ENCODE measurements at places on chromosomes 12 and 14.

DNA sequence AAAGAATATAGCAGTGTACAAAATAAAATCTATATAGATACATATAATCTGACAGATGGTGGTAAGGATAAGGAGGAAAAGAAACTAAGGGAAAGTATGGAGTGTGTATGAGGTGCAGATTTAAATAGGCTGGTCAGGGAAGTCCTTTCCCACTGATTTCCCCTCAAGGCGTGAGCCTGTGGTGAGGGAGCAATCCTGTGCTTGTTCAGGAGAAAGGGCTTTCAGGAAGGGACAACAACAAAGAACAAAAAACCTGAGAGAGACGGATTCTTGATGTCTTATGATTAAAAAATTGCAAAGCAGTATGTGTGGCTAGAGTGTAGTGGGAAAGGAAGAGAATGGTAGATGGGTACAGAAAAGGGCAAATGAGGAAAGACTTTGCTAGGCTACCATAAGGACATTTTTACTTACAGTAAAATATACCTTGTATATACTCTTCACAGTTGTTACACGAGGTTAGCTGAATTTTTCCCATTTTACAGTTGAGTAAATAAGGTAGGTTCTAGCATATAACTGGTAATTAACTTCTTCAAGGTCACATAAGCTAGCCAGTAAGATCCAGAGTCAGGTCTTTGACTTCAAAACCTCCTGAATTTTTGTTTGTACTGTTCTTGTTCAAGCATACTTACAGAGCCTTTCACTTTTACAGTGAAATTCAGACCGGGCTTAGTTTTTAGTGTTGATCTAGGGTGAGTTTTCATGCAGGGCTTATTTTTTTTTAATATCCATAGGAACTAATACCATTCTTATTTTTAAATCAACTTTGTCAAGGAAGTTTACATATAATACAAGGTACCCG lies 15.6 kb downstream of the CNOT2 start:
- no peak for DNase-seq

DNA sequence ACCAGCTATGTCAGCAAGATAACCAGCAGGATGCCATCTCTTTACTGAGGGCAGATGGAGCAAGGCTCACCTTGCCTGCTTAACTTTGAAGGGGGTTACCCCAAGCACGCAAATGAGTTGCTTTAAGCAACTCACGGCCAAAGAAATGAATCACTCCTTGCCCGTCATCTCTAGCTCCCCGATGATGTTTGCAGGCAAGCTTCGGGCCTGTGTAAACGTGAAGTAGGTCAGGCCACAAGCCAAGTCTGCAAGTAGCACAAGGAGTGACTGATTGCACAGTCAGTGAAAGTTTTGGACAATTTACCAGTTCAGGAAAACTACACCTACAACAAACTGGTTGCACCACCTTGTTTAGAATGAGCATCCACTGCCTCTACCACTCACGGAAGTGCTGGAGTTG lies 699.7 kb upstream of the TBX3 start:
- DNase-seq = no peak

- no peak for DNase-seq
These were observed 542.2 kb upstream of the USP15 start for GRCh38 chr12:61717986-61718385.

DNA sequence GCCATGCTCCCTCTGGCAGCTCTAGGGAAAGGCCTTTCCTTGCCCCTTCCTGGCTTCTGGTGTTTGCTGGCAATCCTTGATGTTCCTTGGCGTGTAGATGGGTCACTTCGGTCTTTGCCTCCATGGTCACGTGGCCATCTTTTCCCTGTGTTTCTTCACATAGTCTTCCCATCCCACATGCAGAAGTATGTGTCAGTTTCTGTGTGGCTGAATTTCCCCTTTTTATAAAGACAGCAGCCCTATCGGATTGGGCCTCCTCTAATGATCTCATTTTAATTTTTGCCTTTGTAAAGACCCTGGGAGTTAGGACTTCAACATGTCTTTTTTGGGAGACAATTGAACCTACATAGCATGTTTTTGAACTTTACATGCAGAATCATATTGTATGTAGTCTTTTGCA lies 107.2 kb upstream of the FGD4 start:
- DNase-seq = no peak

DNA sequence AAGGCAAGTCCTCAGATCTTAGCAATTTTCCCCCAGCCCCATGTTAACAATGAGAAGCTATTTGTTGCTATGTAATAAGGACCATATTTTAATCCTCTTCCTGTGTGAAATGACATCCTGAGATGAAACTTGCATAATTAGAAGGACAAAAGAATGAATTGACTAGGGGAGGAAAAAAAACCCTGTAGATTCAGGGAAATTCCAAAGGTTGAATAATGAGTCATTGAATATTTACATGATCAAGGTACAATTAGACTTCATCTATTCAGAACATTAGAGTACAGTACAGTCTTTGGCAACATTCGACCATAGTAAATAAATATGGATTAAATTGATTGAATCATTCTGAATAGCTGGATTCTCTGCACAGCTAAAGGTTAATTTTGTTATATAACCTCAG lies 9.4 kb downstream of the MYBPC1 start:
- no peak for DNase-seq

DNA sequence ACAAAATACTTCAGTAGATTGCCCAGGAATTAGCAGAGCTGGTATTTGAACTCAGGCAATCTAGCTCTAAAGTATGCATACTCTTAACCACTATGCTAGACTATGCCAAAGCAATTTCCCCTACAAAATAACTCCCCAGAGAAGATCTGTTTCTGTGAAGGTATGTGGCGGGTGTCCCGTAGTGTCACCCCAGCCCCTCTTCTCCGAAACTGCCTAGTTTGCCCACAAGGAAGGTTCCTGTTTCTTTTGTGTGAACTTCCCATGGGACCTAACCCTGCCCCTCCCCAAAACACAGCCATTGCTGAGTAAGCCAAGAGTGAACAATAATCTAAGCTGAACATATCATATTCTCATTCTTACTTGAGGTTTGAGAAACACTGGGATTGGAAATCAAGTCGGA lies 15.5 kb upstream of the RAP1B start:
- DNase-seq = no peak

GRCh38 chr14:85535991-85536832 lies 6.3 kb downstream of the FLRT2 start:
- no peak for DNase-seq

Data from activated T-cell treated with anti-CD3 and anti-CD28 coated beads for 48 hours (primary cell).